Osteoblast (primary cell): ENCODE measurements at places on chromosomes 3 and 15. TPM values are rescaled to one million over a fixed set of nuclear protein-coding genes. Genes with fewer than 3 reads are reported as not detected.

The TRA2B gene
- total RNA-seq = 95.2 and 111 TPM in 2 replicates

The FBXO40 gene
- not detected in 2 replicates for total RNA-seq

The DGKG gene
- 2.5 and 2.9 TPM in 2 replicates for total RNA-seq

The SH2D7 gene
- total RNA-seq = not detected in 2 replicates

The FBN1 gene
- total RNA-seq = 1,453 and 1,556 TPM in 2 replicates

The OR5K3 gene
- not detected in 2 replicates for total RNA-seq

The CCDC33 gene
- 0.29 TPM in 1 of 2 replicates, not detected in the other for total RNA-seq

The CDCP1 gene
- total RNA-seq = 4.4 and 7.6 TPM in 2 replicates

The ZNF80 gene
- not detected in 2 replicates for total RNA-seq

The RYR3 gene
- total RNA-seq = not detected in 2 replicates

The STRIT1 gene
- not detected in 2 replicates for total RNA-seq

The ANKRD63 gene
- total RNA-seq = not detected in 2 replicates

The CGNL1 gene
- 1.1 and 1.5 TPM in 2 replicates for total RNA-seq

The WDR93 gene
- under 0.01 and 0.36 TPM in 2 replicates for total RNA-seq

The GNAT1 gene
- not detected in 2 replicates for total RNA-seq

The CHRNA3 gene
- not detected in 2 replicates for total RNA-seq

The ARNT2 gene
- total RNA-seq = 26.2 and 30.0 TPM in 2 replicates

The RTP4 gene
- total RNA-seq = 2.7 and 4.0 TPM in 2 replicates

The MORC1 gene
- total RNA-seq = not detected in 2 replicates

The ESYT3 gene
- 0.59 and 0.72 TPM in 2 replicates for total RNA-seq

The CADM2 gene
- 0.29 TPM in 1 of 2 replicates, not detected in the other for total RNA-seq

The ISG20 gene
- 2.1 and 3.3 TPM in 2 replicates for total RNA-seq

The ACP3 gene
- total RNA-seq = under 0.01 TPM in 1 of 2 replicates, not detected in the other

The REC114 gene
- total RNA-seq = not detected in 2 replicates

The OCA2 gene
- not detected in 2 replicates for total RNA-seq

The ALG1L2 gene
- 0.29 TPM in 1 of 2 replicates, not detected in the other for total RNA-seq
